Bronchial epithelial cell (primary cell): ENCODE measurements at places on chromosomes 12 and 14. TPM values are rescaled to one million over a fixed set of nuclear protein-coding genes. Genes with fewer than 3 reads are reported as not detected.

DNA sequence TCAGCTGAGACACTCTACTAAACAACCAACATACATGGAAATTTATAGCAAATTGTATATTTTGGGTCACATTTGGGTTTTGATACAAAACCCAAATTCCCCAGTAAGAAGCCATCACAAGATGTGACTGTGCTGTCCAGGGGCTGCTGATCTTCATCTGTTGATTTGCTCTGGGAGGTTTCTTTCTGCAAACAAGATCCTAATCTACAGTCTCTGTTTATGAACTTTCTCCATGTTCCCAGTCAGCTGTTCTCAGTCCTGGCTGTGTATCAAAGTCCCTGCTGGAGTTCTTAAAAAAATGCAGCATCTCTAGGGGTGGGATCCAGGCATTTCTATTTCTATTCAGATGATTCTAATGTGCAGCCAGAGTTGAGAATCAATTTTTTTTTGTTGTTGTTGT, 85.1 kb downstream of the ATP23 start:
- DNase-seq: no peak

Gene KRT6C
- total RNA-seq: 16.8 and 138 TPM in 2 replicates

GRCh38 chr12:32334371-32334777, 65.0 kb upstream of the FGD4 start:
- no peak for DNase-seq

DNA sequence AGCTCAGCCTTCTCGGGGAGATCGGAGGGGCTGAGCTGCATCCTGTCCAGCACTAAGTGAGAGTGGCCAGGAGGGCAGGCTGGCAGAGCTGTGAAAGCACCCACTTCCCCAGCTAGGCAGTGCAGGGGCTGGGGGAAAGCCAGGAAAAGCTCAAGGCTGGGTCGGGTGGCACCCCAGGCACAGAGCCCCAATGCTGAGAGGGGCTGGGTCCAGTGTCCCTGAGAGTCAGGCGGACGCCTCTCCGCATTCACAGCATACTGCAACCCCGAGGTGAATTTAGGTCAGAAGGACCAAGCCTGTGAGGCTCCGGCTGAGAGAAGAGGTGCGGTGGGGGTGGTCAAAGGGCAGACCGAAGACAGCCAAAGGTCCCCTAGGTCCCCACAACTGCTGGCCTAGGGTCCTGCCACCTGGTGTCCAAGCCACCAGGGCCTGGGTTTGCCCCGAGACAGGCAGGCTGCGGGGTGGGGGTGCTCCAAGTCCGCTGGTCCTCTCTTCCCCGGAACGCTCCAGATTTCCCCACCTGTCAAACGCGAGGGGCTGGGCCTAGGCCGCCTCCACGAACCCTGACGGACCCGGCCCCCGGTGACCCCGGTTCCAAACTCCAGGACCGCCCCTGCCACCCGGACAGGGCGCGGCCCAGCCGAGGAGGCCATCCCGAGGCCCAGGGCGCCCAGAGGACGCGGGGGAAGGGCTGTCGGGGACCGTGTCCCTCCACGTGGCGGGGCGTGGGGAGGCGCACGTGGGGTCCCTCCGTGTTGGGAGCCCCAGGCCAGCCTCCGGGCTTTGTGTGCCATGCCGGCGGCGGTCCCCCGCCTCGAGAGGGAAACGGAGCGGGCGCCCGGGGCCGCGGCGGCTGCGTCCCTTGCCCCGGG, 527 bp downstream of the CAMKK2 start:
- no peak for DNase-seq

DNA sequence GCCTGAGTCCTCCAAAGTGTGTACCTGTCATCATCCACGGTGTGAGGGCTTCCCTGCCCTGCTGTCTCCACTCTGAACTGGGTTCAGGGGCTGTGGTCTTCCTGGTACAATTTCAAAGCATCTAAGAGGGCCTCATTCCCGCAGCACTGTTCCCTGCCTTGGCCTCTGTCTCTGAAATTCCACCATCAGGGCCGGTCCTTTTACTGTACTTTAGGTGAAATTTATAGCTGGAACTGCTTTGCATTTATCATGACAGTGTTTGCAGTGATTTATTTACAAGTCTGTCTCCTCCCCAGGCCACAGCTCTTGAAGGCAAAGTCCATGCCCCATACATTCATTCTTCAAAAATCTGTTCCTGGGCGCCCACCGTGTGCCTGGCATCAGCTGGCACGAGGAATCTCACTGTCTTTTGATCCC, 36.9 kb upstream of the NCOR2 start:
- no peak for DNase-seq

Gene TAS2R50
- 1.0 and 2.1 TPM in 2 replicates for total RNA-seq

DNA sequence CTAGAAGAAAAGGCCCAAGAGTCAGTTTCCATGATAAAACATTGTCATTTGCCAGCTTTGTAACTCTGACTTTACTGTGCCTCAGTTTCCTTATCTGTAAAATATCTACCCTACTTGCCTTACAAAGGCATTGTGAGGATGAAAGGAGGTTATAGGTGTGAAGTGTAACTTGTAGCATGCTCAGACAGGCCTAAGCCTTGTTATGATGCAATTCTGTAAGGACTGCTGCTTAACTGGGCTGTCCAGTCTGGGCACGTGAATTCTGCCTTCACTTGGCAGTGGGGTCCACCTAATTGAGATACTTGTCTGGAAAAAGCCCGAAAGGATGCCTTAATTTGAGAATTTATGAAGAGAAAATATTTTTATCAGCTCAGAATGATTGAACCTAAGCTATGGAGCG, 114.5 kb upstream of the DYRK2 start:
- peak; percentile 77 for DNase-seq

Gene KLHL33
- not detected in 2 replicates for total RNA-seq

Gene NKX2-8
- 0.26 and 1.7 TPM in 2 replicates for total RNA-seq

GRCh38 chr14:44463356-44464004, 43.6 kb downstream of the FSCB start:
- DNase-seq: no peak

DNA sequence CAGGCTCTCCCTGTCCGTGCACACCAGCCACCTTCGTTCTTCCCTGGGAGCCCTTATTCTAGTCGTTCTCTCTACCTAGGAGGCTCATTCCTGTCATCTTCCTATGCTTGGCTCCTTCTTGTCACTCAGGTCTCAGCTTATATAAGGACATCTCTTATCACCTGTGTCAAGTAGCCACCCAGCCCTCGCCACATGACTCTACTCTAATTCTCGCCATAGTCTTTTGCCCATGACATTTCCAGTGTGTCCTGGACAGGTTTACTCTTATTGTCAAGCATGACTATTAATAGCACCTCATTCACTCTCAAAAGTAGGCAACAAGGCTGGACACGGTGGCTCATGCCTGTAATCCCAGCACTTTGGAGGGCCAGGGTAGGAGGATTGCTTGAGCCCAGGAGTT, 175.7 kb upstream of the NUDT4 start:
- DNase-seq: no peak

Gene KRT3
- under 0.01 and 0.13 TPM in 2 replicates for total RNA-seq

Gene BORCS5
- 6.7 and 7.9 TPM in 2 replicates for total RNA-seq

DNA sequence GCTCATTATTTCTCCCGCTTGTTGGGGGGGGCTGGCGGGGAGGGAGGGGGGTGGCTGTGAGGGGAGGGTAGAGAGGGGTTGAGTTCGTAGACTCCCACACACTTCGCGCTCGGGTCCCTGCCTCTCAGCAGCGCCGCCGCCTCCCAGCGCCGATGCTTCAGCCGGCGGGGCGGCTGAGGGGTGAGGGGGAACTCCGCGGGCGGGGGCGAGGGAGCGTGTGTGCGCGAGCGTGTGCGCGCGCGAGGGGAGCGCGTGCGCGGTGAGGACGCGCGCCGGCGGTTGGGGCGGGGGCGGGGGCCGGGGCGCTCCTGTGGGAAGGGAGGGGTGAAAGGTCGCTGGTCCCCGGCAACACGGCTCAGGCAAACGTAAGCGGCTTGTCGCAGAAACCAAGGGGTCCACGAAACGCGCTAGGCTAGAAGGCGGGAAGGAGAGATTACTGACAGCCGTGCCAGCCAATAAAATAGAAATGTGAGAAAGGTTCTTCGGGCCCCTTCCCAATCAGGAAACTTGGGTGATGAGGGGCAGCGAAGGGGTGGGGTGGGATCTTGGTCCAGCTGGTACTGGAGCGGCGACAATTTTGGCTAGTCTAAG, 343 bp upstream of the NOVA1 start:
- peak; percentile 14 for DNase-seq
